Fibroblast of lung (primary cell): ENCODE measurements at places on chromosomes 5 and 9. TPM values are rescaled to one million over a fixed set of nuclear protein-coding genes. Genes with fewer than 3 reads are reported as not detected.

GRCh38 chr9:91333551-91333950, 28.2 kb downstream of the AUH start:
- no peak overlapping the region for H3K4me3 ChIP-seq
- no peak for DNase-seq
- no peak overlapping the region for H3K27ac ChIP-seq
- H3K4me1 ChIP-seq: no peaks in the 10 kb centered on the region
- H3K36me3 ChIP-seq: no peaks in the 10 kb centered on the region

DNA sequence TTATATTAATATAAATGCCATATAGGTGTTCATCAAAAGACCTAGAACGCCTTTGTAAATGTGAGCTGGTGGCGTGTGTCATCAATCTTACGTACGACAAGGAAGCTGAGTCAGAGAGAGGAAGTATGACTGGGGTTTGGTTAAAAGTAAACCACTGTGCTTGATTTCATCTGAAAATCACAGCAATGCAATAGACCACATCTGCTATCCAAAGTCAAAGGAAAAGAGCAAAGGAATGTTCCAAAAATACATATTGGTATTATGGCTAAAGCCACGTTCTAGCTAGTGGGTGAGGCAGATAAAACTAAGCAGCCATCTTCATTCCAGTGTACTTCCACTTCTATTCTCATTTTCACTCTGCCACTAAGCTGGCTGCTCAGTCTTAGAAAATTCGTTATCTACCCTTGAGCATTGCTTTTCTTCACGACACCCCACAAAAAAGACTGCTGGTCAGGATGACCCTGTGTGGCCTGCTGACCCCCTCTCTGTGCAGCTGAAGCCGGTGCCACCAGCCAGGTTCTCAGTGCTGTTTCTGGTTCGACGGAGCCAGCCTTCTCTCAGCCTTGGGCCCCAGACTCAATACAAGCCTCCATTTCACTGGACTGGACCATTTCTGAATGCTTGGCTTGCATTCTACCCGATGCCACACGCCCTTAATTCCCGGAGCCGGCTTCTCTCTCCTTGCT, 23.8 kb downstream of the SHC3 start:
- H3K27me3 ChIP-seq: no peaks in the 10 kb centered on the region
- peak overlapping the region; percentile 83 for H3K27ac ChIP-seq
- DNase-seq: peak; percentile 97
- H3K4me1 ChIP-seq: peaks cover 21% of the 10 kb centered on the region

DNA sequence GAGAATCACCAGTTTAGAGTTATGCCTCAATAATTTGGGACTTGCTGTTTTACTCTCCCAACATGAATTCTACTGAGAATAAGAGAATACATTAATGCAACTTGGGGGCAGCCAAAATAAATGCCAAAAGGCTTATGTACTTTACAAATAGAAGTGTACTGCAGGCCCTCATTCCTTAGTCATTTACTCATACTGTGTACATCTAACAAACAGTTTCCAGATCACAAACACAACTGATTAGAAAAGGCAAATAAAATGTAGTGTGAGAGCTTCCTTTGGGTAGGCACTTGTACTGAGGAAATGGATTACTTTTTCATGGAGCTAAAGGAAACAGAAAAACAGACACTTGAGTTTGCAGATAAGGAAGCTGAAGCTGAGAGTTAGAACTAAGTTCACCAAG, 12.6 kb downstream of the ANKDD1B start:
- H3K4me3 ChIP-seq: no peak overlapping the region
- H3K27ac ChIP-seq: no peak overlapping the region
- no peaks in the 10 kb centered on the region for H3K4me1 ChIP-seq
- H3K27me3 ChIP-seq: no peaks in the 10 kb centered on the region
- H3K36me3 ChIP-seq: no peaks in the 10 kb centered on the region

TRIP13 gene
- total RNA-seq: 2.1 and 7.4 TPM in 2 replicates
